ENCODE measurements at places on chromosomes 7 and 10. TPM values are rescaled to one million over a fixed set of nuclear protein-coding genes. Genes with fewer than 3 reads are reported as not detected.

The CAMK2B gene
- total RNA-seq = 17.6 TPM

The WNT8B gene
- total RNA-seq = 0.47 TPM

The GIMAP4 gene
- 0.38 TPM for total RNA-seq

The PDE1C gene
- total RNA-seq = 1.6 TPM

The NPY4R2 gene
- 1.4 TPM for total RNA-seq

The UTF1 gene
- not detected for total RNA-seq

The CPA4 gene
- total RNA-seq = 607 TPM

The CSGALNACT2 gene
- total RNA-seq = 6.4 TPM

The SLC26A5 gene
- total RNA-seq = 0.19 TPM

The FAM25G gene
- total RNA-seq = not detected

The DLX6 gene
- 5.3 TPM for total RNA-seq

DNA sequence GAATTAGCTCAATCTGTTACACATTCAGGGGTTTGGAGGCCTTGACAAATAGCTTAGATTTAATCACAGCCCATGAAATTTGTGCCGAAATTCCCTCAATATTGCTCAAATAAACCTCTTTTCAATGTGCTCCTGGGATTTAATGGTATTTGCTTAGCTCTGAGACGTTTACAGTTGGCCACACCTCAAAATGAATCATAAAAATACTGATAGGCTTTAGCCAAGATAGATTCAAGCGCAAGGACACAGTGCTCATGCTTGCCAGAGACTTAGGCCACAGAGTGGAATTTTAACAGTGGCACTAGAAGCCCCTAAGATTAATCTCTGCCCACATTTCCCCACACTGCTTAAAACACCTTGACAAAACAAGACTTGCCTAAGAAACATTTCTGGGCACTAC, 2.3 kb upstream of the SEMA3C start:
- no peak for ATAC-seq

DNA sequence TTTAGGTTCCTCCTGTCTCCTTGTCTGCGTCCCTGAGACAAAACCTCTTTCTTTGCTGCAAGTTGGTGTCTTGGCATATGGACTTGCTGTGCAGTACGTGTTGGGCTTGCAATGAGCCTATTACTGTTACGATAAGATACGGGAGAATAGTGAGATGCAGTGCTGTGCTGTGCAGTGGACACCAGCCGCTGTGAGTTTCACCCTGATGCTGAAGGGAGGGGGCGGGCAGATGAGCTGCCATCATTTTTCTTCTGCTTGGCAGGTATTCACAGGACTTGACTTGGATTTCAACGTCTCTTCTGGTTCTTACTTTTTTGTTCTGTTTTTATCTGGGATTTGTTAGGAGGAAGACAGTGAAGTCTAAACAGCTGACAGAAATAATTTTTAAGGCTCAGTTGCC, 257.1 kb upstream of the PITRM1 start:
- ATAC-seq = peak; percentile 83

DNA sequence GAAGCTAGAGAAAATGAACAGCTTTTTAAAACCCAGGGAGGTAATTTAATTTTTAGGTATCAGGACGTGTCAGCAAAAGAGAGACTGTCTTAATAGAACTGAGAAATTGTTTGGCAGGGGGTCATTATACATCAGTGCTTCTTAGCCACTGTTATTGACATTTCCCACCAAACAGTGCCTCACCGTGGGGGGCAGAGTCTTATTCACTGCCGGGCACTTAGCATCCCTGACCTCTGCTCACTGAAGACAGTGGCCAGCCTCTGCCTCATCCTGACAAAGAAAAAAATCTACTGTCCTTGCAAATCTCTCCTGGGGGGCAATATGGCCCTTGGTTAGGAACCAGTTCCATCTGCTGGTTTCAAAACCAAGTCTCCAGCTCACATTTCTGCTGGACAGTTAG, 14.2 kb upstream of the MKI67 start:
- ATAC-seq = no peak

DNA sequence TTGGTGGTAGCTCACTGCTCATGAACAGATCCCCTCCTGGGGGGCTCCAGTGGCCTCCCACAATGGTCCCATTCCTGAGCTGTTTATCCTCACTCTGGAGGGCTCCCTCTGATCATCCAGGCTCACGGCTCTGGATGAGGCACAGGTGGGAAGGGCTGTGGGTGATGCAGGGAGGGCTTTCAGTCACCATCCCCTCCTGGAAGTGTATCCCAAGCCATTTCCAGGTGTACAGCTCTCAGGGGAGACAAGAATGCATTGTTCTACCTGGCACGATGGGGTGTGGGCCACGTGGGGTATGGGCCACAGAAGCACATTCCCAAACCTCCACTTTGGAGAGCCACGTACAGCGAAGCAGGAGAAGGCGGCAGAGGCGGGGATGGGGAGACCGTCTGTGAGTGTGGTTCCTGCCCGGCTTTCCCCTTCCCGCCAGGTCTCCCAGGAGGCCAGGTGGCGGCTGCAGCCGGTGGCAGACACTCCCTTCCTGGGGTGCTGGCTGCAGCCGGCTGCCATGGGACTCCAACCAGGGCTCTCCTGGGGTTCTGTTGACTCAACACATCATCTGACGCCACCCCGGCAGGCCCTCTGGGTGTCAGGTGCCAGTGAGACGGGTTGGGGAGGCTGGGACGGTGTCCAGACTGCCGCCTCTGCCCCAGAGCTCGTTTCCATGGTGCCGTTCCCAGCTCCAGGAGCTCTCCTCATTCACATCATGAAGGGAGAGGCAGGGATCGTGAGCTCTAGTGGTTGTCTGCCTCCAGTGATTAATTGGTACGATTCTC, 169.7 kb upstream of the RHEB start:
- peak; percentile 71 for ATAC-seq

GRCh38 chr10:52004342-52004949, 305.1 kb upstream of the CSTF2T start:
- ATAC-seq = no peak

DNA sequence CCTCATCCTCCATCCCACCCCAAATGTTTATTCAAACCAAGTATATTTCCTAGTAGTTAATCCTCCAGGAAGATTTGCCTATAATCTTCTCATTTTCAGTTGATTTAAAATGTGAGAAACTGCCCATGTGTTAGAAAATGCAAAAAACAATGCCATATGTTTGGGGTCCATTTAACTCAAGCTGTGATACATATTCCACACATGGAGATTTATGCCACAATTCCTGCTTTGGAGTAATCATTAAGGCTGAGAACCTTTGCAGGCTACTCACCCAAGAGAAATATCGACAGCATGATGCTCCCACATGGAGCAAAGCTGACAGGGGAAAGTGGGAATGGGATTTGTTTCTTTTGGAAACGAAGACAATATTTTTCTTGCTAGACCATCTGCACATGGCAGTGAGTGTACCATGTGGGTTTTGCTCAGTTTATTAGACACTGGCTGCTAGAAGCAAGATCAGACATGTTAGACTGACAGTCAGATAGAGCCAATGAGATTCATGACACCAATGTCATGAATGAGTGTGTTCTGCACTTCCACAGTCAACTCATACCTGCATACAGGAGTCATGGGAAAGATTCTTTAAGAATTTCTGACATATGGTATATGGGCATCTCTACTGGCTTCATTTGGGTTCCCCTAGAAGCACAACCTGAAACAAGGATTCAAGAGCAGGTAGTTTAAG, 3.4 kb upstream of the GRM8 start:
- no peak for ATAC-seq

DNA sequence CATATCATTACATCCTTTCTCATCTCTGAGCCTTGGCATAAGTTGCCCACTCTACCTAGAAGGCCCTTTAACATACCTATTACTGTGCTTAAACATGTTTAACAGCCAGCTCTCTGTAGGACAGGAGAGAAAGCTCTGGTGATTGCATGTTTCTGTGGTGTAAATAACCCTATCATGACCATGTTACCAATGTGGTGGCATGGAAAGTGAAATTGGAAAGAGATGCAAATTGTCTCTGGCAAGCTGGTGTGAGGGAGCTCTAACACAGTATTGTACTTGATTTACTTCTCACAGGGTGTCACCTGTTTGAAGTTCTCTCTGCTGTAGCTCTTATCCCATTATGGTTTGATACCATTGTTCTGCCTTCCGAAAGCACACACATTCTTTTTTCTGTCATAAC, 231.8 kb upstream of the DKK1 start:
- no peak for ATAC-seq

DNA sequence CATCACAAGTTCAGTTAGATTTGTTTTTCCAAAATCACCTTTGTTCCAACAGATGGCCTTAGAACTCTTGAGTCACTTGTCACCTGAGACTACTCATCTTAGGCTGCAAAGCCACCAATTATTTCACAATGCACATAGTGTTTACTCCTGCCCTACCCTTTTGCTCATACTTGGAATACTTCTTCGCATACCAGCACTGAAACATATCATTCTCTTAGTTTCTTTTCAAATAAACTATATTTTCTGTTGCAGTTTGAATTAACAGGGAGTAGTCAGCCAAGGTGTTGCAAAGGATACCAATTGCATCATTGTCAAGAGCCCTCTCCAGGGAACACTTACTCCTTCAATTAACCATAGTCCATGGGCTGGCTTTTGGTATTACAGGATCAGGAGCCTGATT, 71.0 kb downstream of the CASD1 start:
- peak; percentile 22 for ATAC-seq

GRCh38 chr10:89468191-89468965, 54.0 kb downstream of the IFIT5 start:
- no peak for ATAC-seq

DNA sequence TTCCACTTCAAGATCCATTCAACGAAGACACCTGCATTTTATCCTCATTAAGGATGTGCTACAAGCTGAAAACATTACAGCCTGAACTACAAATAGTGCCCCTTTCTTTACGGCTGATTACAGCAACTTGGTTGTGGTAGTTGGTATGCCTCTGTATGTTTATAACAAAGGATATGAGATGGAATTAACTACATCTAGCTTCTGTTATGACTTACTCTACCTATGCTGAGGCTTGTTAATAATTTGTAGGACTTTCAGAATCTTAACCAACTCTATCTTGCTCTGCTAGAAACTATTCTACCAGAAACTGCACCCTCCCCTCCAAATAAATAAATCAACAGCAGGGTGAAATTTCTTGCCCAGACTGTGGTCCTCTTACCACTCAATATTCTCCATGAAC, 448.1 kb downstream of the GRM8 start:
- ATAC-seq = no peak

- ATAC-seq = peak; percentile 65
These were observed 161.2 kb downstream of the TAX1BP1 start for GRCh38 chr7:27901028-27901760.

DNA sequence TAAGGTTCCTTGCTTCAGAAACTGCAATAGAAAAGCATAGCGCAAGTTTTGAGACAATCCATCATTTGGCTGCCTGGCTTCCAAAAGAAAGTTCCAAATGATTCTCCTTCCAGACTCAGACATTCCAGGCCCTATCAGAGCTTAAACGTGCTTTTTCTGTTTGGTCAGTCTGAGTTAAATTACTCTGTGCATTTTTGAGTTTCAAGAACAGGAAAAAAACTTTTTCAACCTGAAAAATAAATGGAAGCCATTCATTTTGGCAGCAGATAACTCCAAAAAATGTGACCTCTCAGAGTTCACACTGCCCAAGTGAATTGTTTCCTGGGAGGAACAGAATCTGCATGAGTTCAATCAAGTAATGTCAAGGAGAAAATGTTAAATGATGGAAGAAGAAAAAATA, 354.2 kb downstream of the CXCL12 start:
- ATAC-seq = no peak

- no peak for ATAC-seq
These were observed 141.2 kb downstream of the ELAPOR2 start for GRCh38 chr7:86918245-86918644.

DNA sequence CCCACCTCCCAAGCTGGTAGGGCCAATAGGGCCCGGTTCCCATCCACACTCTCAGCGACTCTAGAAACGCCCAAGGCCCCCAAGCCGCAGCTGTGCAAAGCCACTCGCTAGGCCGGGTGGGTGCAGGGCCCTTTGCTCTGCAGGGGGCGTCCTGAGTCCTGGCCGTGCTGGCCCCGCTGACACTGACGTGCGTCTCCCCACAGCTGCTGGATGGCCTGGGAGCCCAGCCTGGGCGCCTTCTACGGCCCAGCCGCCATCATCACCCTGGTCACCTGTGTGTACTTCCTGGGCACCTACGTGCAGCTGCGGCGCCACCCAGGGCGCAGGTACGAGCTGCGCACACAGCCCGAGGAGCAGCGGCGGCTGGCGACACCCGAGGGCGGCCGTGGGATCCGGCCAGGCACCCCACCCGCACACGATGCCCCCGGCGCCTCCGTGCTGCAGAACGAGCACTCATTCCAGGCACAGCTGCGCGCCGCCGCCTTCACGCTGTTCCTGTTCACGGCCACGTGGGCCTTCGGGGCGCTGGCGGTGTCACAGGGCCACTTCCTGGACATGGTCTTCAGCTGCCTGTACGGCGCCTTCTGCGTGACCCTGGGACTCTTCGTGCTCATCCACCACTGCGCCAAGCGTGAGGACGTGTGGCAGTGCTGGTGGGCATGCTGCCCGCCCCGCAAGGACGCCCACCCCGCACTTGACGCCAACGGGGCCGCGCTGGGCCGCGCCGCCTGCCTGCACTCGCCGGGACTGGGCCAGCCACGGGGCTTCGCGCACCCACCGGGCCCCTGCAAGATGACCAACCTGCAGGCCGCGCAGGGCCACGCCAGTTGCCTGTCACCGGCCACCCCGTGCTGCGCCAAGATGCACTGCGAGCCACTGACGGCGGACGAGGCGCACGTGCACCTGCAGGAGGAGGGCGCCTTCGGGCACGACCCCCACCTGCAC, 31.6 kb upstream of the KNDC1 start:
- ATAC-seq = no peak

GRCh38 chr10:14114791-14115190, 215.9 kb downstream of the FRMD4A start:
- ATAC-seq = no peak

DNA sequence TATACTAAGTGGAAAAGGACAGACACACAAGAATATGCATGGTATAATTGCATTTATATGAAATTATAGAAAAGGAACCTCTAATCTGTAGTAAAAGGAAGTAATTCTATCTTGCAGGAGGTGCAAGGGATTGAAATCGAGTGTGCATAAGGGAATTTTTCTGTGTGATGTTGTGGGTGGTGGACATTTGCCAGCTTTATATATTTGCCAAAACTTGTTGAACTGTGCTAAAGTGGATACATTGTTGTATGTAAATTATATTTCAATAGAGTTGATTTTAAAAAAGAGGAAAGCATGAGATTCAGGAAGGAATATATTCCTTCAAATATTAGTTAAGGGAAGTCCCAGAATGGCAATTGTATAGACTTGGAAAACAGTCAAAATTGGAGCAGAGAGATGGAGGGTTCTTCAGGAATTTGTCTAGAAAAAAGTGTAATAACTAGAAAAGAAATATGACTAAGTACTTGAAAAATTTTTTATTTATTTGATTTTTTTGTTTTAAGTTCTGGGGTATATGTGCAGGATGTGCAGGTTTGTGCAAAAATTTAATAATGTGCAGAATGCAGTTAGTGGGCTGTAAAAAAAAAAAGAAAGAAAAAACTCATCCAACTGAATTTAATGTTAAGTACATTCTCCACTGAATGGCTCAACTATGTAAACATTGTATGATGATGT, 96.1 kb downstream of the ARL4A start:
- no peak for ATAC-seq

DNA sequence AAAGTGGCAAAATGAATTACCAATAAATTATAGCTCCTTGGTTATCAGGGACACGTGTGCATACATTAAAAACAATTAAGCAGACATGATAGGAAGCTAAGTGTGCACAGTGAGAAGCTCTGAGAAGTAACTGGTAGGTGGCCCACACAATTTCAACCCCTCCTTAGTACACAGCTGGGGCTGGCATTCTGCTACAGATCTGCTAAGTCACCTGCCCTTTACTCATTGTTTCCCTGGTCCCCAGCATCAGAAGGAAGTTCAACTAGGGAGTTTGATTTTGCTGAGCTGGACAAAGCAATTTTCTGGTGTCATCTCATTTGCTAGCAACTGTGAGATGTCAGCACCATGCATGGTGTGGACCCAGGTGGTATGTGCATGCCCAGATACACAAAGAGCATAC, 424.1 kb upstream of the NPVF start:
- no peak for ATAC-seq

All from motor neuron (in vitro differentiated cells).